ENCODE measurements at places on chromosomes 7 and 10. TPM values are rescaled to one million over a fixed set of nuclear protein-coding genes. Genes with fewer than 3 reads are reported as not detected.

Gene IDI2
- not detected for total RNA-seq

Gene CALY
- total RNA-seq, result not detected

Gene ATG9B
- total RNA-seq, result under 0.01 TPM

Gene FAM13C
- total RNA-seq, result 0.11 TPM

Gene DGKI
- total RNA-seq, result 0.53 TPM

Gene BMPER
- total RNA-seq, result 0.46 TPM

Gene MYO1G
- total RNA-seq, result 0.11 TPM

Gene ABCF2
- 78.8 TPM for total RNA-seq

Gene ZNF804B
- total RNA-seq, result not detected

Gene IRF5
- 0.18 TPM for total RNA-seq

Gene FBXW4
- total RNA-seq, result 15.8 TPM

Gene ESYT2
- total RNA-seq, result 61.3 TPM

Gene LYZL1
- not detected for total RNA-seq

Gene FLNC
- total RNA-seq, result 133 TPM

Gene DKK1
- 111 TPM for total RNA-seq

Gene NACAD
- 0.85 TPM for total RNA-seq

Gene CPA2
- total RNA-seq, result not detected

Gene EVX1
- not detected for total RNA-seq

Gene FXYD4
- total RNA-seq, result not detected

Gene CTAGE6
- total RNA-seq, result 0.39 TPM

Gene SUN3
- total RNA-seq, result not detected

Gene AMPH
- total RNA-seq, result 0.04 TPM

Gene CRYGN
- total RNA-seq, result not detected

Gene SFTPD
- not detected for total RNA-seq

Gene IGFBP1
- 0.26 TPM for total RNA-seq

Gene NPFFR1
- total RNA-seq, result not detected

Gene FAM241B
- not detected for total RNA-seq

Gene ADO
- total RNA-seq, result 17.7 TPM

Gene TBC1D12
- total RNA-seq, result 13.4 TPM

Gene OGDHL
- 0.26 TPM for total RNA-seq

Gene GNAT3
- not detected for total RNA-seq

Gene HSPB1
- total RNA-seq, result 159 TPM

Gene COBL
- total RNA-seq, result not detected

Gene ZNF365
- total RNA-seq, result 0.04 TPM

Gene THNSL1
- 4.0 TPM for total RNA-seq

Gene H2AZ2
- 260 TPM for total RNA-seq

Gene MCM10
- 11.5 TPM for total RNA-seq

Gene HABP2
- total RNA-seq, result not detected

Gene UPK3BL2
- 1.2 TPM for total RNA-seq

Gene FAM25C
- total RNA-seq, result not detected

Gene C10orf88
- 19.3 TPM for total RNA-seq

Gene MAP3K8
- 5.8 TPM for total RNA-seq

Gene UCMA
- total RNA-seq, result not detected

Gene TEX36
- not detected for total RNA-seq

Gene LGI1
- total RNA-seq, result not detected

Gene GDI2
- total RNA-seq, result 650 TPM

Gene ITPRID1
- total RNA-seq, result not detected

Gene HOXA3
- total RNA-seq, result 0.66 TPM

Gene ABLIM1
- 103 TPM for total RNA-seq

Gene GTPBP10
- total RNA-seq, result 14.0 TPM

Gene VIM
- total RNA-seq, result 5,223 TPM

Gene TMEM140
- total RNA-seq, result 13.4 TPM

Gene PLPP4
- 5.2 TPM for total RNA-seq
